ENCODE measurements at places on chromosomes 2 and 18. TPM values are rescaled to one million over a fixed set of nuclear protein-coding genes. Genes with fewer than 3 reads are reported as not detected.

DNA sequence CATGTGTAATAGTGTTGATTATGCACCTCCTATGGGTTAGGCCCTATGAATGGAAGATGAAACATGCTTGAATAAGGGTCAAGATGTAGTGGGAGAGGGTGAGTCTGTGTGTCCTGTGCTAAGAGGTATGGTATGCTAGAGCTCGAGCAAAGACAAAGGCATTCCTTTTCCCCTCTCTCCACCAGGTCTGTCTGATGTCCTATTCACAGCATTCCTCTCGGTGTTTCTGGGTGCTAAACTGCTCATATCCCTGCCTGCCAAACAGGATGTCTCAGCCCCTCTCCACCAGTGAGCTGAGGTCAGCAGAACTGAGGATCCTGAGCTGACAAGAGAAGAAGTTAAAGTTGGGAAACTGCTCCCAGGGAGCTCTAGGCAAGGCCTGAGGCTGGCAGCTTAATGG, 344.9 kb downstream of the TSN start:
- no peak for DNase-seq

DNA sequence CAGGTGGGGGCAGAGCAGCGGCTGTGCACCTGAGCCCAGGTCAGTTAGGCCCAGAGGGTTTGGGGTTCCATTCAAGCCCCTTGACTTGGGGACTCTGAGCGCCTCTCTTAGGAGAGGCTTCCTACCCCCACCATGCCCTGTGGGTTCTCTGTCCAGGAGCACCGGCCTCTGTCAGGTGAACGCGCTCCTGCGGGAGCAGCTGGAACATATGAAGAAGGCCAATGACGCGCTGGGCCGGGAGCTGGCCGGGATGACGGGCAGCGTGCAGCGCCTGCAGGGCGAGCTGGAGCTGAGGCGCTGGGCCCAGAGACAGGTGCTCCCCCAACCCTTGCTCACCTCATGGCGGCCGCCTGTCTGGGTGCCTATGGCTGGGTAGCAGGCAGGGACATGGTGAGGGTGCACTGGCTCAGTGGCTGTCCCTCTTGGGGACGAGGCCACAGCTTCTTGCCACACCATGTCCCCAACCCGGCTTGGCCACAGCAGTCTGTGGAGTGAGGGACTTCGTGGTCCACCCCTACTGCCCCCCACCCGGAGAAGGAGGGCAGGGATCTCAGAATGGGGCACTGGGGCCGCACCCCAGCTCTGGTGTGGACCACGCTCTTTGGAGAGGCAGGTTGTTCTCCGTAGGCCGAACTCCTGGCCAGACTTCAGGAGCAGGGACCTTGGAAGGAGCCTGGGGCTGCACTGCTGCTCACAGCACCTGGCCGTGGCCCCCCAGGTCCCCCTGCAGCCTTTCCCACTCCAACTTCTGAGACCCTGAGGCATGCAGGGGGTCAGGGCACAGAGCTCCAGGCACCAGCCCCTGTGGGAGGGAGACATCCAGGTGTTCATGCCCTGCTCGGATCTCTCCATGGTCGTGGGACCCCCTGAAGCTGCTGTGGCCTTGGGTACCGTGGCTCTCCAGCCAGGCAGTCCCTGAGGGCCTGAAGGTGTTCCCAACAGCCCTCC, 19.7 kb downstream of the CROCC2 start:
- no peak for DNase-seq

DNA sequence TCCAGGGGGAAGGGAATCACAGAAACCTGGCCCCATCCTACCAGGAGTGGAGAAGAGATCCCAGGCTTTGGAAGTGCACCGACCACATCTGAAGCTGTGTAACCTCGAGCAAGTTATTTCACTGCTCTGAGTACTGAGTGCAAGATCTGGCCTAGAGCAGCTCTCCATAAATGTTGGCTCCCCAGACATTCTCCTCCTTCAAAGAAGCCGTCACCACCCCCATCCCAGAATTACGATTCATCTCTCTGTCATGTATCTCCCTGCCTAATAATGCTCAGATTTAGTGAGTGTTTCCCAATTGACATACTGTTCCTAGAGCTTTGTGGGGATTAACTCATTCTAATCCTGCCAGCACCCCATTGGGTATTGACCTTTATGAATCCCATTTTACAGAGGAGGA, 51.7 kb downstream of the TNS1 start:
- no peak for DNase-seq

GRCh38 chr2:191836853-191837769, 9.8 kb downstream of the CAVIN2 start:
- no peak for DNase-seq

DNA sequence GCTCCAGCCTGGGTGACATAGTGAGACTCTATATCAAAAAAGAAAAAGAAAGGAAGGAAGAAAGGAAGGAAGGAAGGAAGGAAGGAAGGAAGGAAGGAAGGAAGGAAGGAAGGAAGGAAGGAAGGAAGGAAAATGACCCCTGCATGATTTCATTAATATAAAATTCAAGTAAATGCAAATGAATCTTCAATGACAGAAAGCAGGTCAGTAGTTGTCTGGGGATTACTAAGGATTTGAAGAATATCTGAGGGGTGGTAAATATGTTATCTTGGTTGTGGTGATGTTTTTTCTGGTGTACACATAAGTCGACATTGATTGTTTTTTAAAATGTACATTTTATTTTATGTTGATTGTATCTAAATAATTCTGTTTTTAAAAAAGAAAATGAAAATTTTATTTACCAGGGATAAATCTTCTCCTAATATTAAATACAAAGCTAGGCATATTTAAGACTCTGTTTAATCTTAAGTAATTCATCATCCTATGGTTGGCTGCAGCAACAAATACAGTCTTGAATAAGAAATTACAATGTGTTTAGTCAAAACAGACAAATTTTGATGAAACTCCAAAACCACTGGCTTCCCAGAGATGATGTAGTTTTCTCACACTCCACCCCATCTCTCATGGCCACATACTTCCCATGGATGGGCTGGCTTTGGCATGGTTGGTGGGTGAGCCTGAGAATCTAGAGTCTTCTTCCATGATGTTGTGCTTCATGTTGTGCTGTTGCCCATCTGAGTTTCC, 314.7 kb upstream of the REG3G start:
- DNase-seq = no peak

DNA sequence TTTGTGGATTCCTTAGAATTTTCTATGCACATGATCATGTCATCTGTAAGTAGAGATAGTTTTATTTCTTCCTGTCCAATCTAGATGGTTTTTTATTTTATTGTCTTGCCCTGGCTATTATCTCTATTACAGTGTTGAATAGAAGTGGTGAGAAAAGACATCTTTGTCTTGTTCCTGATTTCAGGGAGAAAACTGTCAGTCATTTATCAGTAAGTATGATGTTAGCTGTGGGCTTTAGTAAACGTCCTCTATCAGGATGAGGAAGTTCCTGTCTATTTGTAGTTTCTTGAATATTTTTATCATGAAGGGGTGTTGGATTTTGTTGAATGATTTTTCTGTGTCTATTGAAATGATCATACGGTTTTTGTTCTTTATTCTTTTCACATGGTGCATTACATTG, 5.3 kb downstream of the PLEKHH2 start:
- DNase-seq = no peak

DNA sequence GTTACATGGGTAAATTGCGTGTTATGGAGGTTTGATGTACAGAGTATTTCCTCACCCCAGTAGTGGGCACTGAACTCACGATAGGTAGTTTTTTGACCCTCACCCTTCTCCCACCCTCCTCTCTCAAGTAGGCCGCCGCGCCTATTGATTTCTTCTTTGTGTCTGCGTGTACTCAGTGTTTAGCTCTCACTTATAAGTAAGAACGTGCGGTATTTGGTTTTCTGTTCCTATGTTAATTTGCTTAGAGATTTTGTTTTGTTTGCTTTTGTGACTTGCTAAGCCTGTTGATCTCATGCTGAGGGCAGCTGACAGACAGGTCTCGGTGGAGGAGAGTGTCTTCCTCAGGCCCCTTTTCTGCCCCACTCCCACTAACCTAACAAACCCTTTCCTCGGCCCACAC, 36.2 kb downstream of the ACOXL start:
- no peak for DNase-seq

GRCh38 chr18:24683925-24684324, 223.5 kb downstream of the HRH4 start:
- no peak for DNase-seq

- DNase-seq = no peak
Measured at GRCh38 chr2:186976329-186976728, 127.4 kb upstream of the ZSWIM2 start.

- no peak for DNase-seq
Measured at GRCh38 chr2:234793212-234793785, 158.5 kb upstream of the SH3BP4 start.

DNA sequence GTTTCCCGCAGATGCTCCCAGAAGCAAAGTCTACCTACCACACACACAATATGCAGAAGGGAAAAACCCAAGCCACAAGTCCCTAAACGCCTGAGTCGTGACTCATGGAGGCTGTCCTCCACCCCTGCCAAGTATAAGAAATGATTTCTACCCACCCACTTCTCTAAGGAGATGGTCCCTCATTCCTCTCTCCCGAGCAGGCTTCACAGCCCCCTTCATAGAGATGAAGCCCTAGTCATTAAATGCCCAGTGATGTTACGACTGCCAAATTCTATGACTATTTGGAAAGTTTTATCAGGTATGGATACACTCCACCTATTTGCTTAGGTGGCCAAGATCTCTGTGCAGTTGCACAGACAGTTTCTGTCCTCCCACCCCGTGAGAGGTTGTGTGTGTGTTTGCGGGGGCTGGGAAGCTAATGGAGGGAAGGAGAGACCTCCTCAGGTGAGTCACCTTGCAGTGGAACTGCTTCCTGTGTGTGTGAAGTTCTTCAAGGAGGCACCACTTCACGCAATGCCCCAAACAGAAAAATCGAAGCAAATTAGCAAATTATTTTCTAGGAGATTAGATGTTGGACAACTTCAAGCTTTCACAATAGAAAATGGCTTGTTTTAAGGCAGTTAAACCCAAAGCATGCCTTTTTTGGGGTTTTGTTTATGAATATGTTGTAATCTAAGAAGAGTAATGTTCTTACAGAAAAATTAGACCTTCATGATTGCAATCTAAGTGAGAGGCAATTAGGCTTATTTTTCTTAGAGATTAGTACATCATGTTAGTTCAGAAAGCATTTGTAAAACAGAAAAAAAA, 175.2 kb downstream of the TGIF1 start:
- peak; percentile 98 for DNase-seq

GRCh38 chr18:12748671-12749070, 45.8 kb downstream of the PSMG2 start:
- no peak for DNase-seq

DNA sequence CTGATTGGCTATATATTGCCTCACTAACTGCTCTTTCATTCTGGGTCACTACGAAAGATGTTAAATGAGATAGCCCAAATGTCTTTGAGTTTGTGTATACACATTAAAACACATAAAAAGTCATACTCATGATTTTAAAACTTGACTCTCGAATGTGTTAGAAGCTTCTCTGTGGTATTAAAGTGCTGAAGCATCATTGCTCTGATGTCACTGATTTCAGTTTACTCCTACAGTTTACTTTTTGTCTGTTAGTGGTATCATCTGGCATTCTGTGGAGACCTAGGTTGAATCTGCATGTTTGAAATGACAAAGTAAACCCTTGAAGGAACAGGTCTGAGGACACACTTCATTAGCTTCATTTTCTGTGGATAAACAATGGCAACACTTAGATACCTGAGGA, 10.7 kb downstream of the NT5DC4 start:
- DNase-seq = no peak

Gene AGXT
- total RNA-seq = not detected

Gene RNPEPL1
- total RNA-seq = 14.8 TPM

Gene CNGA3
- total RNA-seq = not detected

Gene OTOF
- total RNA-seq = not detected

Gene CPLX4
- not detected for total RNA-seq

Gene STPG4
- total RNA-seq = 0.37 TPM
